ENCODE measurements at places on chromosomes 6 and 20. TPM values are rescaled to one million over a fixed set of nuclear protein-coding genes. Genes with fewer than 3 reads are reported as not detected.

DNA sequence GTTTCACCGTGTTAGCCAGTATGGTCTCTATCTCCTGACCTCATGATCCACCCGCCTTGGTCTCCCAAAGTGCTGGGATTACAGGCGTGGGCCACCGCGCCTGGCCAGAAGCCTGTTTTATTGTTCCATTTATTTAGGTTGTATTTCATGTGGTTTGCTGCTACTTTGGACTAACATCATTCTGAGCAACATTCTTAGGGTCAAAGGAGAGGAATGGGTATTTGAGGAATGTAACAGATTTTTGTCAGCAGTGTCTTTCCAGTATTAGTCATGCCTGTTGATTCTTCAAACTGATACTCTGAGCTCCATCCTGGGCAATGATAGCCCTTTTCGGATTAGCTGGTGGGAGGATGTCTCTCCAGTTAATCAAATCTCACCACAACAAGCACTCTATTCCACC, 213.0 kb upstream of the CITED2 start:
- DNase-seq: no peak

GRCh38 chr20:48191200-48191599, 405.9 kb upstream of the SULF2 start:
- no peak for DNase-seq

GRCh38 chr6:163983679-163984078, 569.2 kb downstream of the QKI start:
- DNase-seq: no peak

STMND1 gene
- total RNA-seq: not detected

ZNF334 gene
- total RNA-seq: 32.9 TPM

OTOR gene
- total RNA-seq: not detected

- DNase-seq: no peak
Measured at GRCh38 chr6:154974485-154975149, 20.5 kb upstream of the TIAM2 start.

ABHD16A gene
- 120 TPM for total RNA-seq

GRCh38 chr20:37326666-37327065, 19.3 kb upstream of the SRC start:
- DNase-seq: no peak

- DNase-seq: no peak
Measured at GRCh38 chr6:90544081-90544480, 42.8 kb downstream of the MAP3K7 start.

BNIP5 gene
- total RNA-seq: not detected

- no peak for DNase-seq
Measured at GRCh38 chr6:119160911-119161310, 82.4 kb upstream of the FAM184A start.

GRCh38 chr20:45611054-45611453, 18.5 kb upstream of the WFDC10A start:
- no peak for DNase-seq

DNA sequence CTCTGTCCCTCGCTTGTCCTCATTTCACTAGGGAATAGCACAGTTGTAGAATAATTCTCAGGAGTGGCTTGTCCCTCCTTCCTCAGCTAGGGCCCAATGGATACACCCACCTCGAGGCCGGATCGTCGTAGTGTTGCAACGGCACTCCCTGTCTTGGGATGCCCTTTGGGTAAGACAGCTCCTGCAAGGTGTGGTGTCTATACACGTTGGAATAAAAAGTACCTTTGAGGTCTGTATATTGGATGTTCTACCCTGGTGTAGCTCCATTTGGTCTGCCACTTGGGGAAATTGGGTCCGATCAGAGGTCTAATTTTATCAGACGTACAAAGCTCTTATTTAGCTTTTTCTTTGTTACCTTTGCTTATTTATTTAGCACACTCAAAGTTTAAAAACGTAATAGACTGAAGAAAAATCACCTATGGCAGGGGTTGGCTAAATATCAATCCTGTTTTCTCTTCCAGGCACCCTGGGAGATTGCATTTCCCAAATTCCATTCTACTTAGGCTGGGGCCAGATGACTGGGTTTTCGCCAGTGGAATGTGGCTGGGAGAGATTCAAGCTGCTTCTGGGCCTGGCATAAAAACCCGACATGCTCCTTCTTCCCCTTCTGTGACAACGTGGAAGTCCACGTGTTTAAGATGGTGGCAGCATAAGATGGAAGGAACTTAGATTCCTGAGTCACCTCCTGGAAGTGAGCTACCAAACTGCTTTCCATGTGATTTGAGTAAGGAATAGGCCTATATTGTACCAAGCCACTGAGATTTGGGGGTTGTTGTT, 82.3 kb upstream of the CD83 start:
- DNase-seq: no peak

- no peak for DNase-seq
Measured at GRCh38 chr6:130670142-130670541, 157.1 kb upstream of the SMLR1 start.

AGER gene
- 13.2 TPM for total RNA-seq

- peak; percentile 72 for DNase-seq
Measured at GRCh38 chr6:33126101-33126714, 50.4 kb downstream of the HLA-DPB1 start.

GRCh38 chr6:158698931-158699330, 49.1 kb downstream of the SYTL3 start:
- DNase-seq: no peak

GRCh38 chr6:20340068-20340848, 61.4 kb upstream of the E2F3 start:
- DNase-seq: no peak

QRSL1 gene
- total RNA-seq: 10.2 TPM

GRCh38 chr6:142975365-142975764, 30.4 kb upstream of the HIVEP2 start:
- no peak for DNase-seq

DNA sequence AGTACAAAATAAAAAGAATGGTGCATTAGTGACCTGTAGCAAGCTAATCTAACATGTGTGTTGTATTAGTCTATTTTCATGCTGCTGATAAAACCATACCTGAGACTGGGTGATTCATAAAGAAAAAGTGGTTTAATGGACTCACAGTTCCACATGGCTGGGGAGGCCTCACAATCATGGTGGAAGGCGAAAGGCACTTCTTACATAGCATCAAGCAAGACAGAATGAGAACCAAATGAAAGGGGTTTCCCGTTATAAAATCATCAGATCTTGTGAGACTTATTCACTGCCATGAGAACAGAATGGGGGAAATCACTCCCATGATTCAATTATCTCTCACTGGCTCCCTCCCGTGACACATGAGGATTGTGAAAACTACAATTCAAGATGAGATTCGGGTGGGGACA, 45.4 kb upstream of the AIG1 start:
- DNase-seq: no peak

- DNase-seq: no peak
Measured at GRCh38 chr20:23162887-23163286, 76.8 kb upstream of the CD93 start.

COL19A1 gene
- total RNA-seq: 0.78 TPM

DNA sequence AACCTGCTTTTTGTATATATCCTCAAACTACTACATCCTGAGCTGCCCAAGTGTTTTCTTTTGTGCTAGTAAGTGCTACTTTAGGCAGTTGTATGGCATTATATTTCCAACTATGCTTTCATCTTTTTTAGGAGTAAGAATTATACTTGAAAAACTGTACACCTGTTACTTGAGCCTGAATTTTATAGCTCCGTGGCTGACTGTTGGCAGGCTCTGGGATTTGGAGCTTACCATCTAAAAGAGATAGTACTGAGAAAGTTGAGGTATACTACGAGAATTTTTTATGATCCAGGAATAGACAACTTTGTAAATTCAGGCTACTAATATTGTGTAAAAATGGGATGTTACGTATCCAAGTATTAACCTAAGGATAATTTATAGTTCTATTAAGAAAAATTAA, 32.4 kb downstream of the RNF217 start:
- DNase-seq: no peak

MAFB gene
- 4.6 TPM for total RNA-seq

PRL gene
- total RNA-seq: not detected

PRRT1 gene
- 5.1 TPM for total RNA-seq

GRCh38 chr20:52992632-52993031, 20.5 kb downstream of the TSHZ2 start:
- no peak for DNase-seq

- peak; percentile 24 for DNase-seq
Measured at GRCh38 chr6:3340894-3341293, 82.1 kb downstream of the PSMG4 start.

- no peak for DNase-seq
Measured at GRCh38 chr20:61657721-61658377, 405.8 kb downstream of the CDH4 start.

COL12A1 gene
- 2.4 TPM for total RNA-seq

- no peak for DNase-seq
Measured at GRCh38 chr6:36306375-36306774, 30.3 kb downstream of the BNIP5 start.

DNA sequence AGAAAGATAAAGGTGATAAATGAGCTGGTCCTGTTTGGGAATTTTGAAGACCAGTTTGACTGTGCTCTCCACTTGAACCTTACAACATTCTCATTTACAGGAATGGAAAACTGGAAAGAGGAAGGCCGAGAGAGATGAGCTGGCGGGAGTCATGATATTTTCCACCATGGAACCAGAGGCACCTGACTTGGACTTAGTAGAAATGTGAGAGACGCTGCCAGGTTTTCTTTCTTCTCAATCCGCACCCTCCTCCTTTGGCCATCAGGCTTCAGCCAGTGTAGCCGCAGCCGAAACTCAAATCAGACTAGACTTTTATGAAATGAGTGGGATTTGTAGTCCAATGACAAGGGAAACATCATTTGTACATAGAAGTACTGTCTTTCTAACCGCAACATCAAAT, 54.7 kb upstream of the SYNJ2 start:
- DNase-seq: no peak

All from glutamatergic neuron (in vitro differentiated cells).